SK-N-DZ (cell line): ENCODE measurements at places on chromosomes 11 and 22.

DNA sequence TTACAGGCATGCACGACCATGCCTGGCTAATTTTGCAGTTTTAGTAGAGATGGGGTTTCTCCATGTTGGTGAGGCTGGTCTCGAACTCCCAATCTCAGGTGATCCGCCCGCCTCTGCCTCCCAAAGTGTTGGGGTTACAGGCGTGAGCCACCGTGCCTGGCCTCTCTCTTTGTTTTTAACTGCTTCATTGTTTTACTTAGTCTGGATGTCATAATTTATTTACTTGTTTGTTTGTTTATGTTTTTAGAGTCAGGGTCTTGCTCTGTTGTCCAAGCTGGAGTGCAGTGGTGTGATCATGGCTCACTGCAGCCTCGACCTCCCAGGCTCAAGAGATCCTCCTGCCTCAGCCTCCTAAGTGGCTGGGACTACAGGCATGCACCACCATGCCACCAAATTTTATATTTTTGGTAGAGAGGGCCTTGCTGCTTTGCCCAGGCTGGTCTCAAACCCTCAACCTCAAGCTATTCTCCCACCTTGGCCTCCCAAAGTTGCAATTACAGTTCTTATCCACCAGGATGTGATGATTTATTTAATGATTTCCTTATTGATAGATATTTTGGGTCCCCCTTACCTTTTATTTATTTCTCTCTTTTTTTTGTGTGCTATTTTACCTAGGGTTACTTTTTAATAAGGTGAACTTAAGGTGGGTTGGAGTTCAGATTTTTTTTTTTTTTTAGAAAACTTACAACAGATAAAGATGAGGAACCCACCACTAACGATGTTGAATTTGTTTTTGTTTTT is 52.6 kb upstream of the ADA2 start:
- no peak for DNase-seq

DNA sequence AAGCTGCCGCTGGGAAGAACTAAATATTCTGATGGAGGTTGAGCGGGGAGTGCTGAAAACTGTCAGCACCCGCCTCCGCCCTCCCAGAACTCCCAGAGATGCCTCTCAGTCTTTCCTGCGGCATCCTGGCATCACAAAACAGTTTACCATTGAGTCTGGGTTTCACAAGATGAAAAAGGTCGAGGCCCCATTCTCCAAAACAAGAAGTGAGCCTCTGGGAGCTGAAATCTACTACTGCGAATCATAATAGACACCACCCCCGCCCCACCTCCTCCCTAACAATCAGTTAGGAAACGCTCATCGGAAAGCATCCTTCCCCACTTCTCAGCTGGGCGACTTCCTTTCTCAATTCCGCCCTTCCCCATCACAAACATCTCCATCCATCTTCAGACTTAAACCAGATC is 1.0 kb downstream of the SUN2 start:
- DNase-seq, result no peak

- no peak for DNase-seq
Observed at GRCh38 chr22:18008136-18008535, 16.2 kb downstream of the MICAL3 start.

GRCh38 chr22:49899530-49899929 is 18.7 kb downstream of the ALG12 start:
- no peak for DNase-seq

DNA sequence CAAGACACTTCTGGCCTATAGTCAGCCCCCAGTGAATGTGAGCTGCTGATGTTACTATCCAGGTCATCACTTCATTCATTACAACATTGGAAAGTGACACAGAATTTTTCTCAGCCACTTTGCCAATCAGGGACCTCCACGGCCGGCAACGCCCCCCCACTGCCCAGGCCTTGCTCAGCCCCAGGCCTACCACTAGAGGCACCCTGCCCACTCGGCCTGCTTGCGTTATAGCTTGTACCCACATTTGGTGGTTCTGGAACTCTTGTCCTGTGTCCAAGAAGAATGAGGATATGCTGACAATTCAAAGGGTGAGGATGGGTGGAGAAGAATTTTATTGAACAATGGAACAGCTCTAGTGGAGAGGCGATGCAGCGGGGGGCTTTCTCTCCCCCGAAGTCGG is 96.2 kb downstream of the TSPAN18 start:
- no peak for DNase-seq
